ENCODE measurements at places on chromosomes 5 and 9.

DNA sequence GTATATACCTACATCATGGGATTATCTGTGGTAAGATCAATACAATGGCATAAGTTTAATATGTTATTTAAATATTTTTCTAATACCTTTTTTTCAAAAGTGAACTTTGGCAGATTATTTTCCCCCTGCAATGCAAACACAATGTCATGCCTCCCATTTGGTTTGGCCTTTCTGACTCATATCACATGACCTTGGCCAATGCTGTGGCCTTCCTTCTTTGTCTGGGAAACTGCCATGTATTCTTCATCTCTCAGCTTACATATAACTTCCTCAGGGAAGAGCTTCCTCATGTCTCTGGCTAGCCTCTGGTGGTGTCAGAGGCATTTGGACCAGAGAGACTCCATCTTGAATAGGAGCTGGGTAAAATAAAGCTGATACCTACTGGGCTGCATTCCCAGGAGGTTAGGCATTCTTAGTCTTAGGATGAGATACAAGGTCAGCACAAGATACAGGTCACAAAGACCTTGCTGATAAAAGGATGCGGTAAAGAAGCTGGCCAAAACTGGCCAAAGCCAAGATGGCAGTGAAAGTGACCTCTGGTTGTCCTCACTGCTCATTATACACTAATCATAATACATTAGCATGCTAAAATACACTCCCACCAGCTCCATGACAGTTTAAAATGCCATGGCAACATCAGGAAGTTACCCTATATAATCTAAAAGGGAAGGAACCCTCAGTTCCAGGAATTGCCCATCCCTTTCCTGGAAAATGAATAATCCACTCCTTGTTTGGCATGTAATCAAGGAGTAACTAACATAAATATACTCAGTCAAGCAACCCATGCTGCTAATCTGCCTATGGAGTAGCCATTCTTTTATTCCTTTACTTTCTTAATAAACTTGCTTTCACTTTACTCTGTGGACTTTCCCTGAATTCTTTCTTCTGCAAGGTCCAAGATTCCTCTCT lies 76.0 kb downstream of the C9orf153 start:
- DNase-seq = no peak

GRCh38 chr9:91192381-91193086 lies 169.2 kb downstream of the AUH start:
- DNase-seq = no peak

DNA sequence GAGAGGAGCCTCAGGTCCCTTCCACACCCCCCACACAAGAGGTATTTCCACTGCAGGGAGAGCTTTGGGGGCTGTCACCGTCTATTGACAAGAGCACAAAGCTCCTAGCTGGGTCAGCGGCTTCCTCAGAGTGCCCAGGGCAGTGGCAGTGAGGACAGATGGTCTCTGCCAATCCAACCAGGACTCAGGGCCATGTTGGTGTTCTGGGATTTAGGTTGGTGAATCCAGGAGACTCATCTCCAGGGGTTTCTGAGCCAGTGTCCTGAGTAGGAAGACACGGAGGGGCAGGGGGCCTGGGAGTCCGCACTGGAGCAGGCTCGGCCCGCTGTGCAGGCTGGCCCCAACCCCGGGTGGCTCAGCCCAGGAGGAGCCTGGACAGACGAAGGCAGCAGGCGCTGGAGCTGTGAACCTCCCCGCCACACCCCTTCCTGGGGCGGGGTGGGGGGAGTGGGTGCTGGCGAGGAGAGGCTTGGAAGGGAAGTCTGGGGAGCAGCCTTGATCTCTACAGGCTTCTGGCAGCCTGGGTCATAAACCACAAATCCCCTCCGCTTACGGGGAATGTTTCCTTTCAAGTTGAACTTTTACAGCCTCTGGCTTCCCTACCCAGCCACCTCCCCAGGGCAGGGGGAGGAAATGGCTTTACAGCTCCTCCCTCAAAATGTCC lies 19.6 kb downstream of the CRB2 start:
- DNase-seq = no peak

DNA sequence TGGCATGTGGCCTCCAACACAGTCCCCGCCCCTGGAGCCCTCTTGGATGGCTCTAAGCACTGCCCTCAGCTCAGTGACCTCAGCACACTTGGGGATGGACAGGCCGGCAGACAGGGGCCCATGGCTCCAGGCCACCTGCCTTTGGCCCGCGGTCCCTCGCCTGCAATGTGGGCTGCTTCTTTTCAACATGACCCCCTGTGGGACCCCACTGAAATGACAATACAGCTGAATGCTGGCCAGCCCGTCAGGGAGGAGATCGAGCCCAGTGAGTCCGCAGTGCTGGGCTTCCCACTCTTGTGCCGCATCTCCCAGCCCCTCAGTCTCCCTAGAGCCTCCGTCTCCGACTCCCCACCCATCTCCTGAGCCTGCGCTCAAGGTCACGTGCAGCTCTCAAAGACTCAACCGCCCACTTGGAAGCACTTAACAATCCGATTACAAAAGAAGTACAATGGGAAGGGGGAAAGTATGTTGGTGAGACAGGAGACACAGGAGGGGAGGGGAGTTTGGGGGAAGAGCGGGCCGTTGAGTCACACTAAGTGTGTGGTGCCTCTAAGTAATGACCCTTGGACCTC lies 238.9 kb downstream of the HSPA4 start:
- no peak for DNase-seq

- no peak for DNase-seq
Observed at GRCh38 chr5:135130261-135131215, 96.5 kb upstream of the PITX1 start.

GRCh38 chr9:14211564-14211963 lies 102.4 kb downstream of the NFIB start:
- no peak for DNase-seq

DNA sequence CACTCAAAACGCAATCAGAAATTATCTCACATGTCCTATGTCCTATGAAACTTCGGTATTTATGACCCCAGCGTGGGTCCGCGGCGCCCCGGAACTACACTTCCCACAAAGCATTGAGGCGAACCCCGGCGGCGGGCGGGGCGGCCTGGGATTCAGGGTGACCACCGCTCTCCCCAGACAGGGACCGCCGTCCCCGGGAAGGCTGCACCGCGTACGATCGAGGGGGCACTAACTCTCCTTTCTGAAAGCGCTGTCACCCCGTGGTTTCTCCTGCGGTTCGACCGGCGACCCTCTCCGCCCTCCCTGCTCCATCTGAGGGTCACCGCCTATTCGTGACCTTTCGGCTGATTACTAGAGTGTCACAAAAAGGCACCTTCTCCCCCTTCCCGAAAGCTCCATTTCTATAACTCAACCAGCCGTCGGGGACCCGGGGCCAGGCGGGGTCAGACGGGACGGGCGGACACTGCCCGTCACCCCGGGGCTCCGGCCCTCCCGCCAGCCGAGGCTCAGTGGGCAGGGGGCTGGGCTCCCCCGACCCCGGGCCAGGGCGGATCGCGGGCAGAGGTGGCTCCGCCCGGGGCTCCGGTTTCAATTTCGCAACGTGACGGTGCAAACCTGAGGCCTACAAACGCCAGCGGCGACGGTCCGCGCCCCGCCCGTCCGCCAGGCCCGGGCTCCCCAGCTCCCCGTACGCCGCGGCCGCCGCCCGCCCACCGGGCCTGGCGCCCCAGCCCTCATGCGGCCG lies 1.3 kb downstream of the ECPAS start:
- no peak for DNase-seq

DNA sequence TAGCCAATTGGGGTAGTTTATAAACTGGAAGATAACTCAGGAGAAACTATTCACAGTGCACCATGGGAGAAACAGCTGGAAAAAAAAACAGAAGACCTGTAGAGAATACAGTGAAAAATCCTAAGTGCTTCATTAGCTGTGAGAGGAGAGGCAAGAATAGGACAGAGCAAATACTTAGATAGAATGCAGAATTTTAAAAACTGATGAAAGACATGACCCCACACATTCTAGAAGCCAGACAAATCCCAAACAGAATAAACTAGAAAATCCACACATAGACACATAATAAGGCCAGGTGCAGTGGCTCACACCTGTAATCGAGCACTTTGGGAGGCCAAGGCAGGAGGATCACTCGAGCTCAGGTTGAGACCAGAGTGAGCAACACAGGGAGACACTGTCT lies 7.5 kb upstream of the FAM151B start:
- DNase-seq = no peak

DNA sequence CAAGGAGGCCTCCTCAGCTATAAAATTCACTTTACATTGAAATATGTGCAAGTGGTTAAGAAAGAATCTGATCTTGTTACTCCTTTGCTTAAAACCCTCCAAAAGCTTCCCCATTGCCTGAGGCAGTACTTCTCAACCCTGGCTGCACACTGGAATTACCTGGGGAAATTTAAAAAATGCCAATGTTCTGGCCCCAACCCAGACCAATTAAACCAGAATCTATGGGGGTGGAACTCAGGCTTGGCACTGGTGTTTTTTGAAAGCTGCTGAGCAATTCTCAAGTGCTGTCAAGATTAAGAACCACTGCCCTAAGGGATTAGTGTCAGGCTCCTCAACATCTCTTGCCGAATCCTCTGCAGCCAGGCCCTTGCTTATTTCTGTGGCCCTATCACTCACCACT lies 269.6 kb downstream of the ELAVL2 start:
- no peak for DNase-seq

GRCh38 chr5:74870299-74871067 lies 4.3 kb upstream of the FAM169A start:
- peak; percentile 1 for DNase-seq

- DNase-seq = no peak
Observed at GRCh38 chr5:2029206-2029605, 146.5 kb upstream of the IRX4 start.

GRCh38 chr5:177301503-177302165 lies 1.9 kb downstream of the RAB24 start:
- DNase-seq = no peak

GRCh38 chr9:134376386-134377142 lies 50.3 kb downstream of the RXRA start:
- no peak for DNase-seq

GRCh38 chr9:90659650-90660364 lies 17.2 kb upstream of the DIRAS2 start:
- DNase-seq = no peak

DNA sequence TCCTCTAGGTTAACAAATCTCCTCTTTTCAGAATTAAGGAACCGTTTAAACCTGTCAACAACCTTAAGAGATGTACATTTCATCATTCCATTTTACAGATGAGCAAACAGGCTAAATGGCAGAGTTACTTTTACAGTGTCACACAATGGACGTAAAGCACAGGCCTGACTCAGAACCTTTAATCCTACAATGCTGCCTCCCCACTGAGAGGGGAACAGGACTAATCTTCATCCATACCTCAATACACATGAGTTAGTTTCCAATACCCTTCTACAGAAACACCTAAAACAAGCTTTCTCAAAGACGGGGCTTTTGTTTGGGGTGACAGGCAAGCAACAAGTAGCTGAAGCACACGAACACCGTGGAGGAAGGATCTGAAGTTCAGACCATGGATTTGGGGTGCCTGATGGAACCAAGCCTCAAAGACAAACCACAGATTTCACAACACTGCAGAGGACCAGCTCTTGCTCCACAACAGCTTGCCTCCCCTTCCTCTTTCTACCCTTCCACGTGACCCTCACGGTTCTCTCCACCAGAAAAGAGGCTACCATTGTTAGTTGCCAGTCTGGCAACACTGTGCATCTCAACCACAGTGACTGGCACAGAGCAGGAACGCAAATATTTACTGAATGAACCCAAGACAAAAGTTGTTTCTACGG lies 1.8 kb downstream of the RNF130 start:
- DNase-seq = no peak

DNA sequence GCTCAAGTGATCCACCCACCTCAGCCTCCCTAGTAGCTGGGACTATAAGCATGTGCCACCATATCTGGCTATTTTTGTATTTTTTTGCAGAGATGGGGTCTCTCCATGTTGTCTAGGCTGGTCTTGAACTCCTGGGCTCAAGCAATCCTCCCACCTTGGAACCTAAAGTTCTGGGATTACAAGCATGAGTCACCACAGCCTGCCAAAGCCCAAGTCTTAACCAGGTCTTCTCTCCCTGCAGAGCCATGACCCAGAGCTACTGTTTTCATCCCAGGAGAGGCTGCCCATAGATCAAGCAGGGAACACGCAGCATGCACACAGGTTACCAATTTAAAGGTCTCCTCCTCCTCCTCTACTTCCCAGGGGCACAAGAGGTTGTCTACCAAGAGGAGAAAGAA lies 29.7 kb downstream of the PCDHGC5 start:
- DNase-seq = no peak

- no peak for DNase-seq
Observed at GRCh38 chr5:167889276-167889675, 402.2 kb upstream of the WWC1 start.

- DNase-seq = no peak
Observed at GRCh38 chr5:144142139-144142823, 28.2 kb downstream of the YIPF5 start.

- no peak for DNase-seq
Observed at GRCh38 chr5:33657804-33658440, 217.2 kb downstream of the TARS1 start.

- DNase-seq = no peak
Observed at GRCh38 chr9:91186632-91187108, 175.0 kb downstream of the AUH start.

- DNase-seq = peak; percentile 4
Observed at GRCh38 chr5:110785356-110785755, 46.5 kb downstream of the SLC25A46 start.

DNA sequence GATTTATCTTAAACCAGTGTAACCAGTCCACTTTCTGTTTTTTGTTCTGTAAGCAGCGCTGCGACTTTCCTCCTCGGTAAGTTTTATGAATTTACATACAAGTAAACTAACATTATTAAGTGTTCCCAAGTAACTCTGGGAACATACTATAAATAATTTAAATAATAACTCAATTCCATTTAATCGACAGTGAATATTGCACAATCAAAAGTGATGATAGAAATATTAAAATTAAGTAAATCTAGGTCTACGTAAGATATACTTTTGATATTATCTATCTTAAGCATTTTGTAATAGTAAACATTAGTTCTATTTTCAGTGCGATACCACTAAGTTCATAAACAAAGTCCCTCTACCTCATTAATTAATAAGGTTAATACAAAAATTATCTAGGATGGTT lies 7.8 kb downstream of the NFIB start:
- DNase-seq = no peak

DNA sequence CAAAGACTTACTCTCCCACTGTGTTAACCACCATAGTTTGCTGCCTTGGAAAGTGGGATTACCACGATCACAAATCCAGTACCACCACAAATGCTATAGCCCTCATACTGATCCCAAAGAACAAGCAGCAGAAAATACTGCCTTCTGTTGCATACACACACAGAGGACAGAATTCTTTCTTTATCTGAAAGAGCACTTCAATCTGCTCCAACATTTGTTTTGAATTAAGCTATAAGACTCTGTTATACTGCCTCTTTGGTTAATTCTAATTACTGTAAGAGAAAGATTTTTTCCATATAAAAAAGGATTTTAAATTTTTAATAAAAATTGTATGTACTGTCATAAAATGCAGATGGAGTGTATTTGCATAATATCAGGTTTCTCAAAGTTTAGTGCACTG lies 69.8 kb downstream of the YIPF5 start:
- DNase-seq = no peak

Data from AG04449 (cell line).